ENCODE measurements at places on chromosomes 2 and 18.

GRCh38 chr2:109129921-109130722 lies 1.1 kb downstream of the SH3RF3 start:
- DNase-seq: no peak

DNA sequence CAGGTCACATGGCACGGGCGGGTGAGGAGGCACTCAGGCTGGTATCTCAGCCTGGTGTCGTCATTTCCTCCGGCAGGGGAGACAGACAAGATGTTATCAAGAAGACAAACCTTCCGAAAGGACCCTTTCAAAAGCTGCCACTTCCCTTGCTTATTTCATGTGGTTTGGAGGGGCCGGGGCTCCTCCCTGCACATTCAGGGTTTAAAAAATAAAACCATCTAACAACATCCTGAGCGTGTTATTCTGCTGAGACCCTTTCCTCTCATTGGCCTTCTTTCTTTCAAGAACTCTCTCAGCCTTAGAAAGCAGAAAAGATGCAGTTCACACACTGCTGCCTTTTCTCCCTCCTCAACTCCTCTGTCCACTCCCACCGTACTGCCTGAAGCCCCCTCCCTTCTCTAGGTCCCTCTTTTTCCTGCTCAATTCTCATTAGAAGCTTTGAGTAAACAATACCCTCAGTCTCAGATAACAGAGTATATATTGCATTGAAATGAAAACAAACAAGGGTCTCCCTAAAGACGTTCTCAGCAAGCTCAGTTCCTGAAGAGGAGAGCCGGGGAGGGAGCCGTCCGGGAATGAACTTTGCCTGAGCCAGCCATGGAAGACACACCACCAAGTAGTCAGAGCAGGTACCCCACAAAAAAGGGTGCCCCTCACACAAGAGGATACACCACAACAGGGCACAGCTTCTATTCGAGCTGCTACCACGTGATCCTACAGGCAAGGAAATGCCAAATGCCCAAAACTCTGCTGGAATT lies 9.7 kb downstream of the SMAD7 start:
- DNase-seq: no peak

- DNase-seq: no peak
Observed at GRCh38 chr2:40038646-40039045, 259.6 kb upstream of the THUMPD2 start.

GRCh38 chr2:230658577-230658876 lies 54.1 kb upstream of the CAB39 start:
- DNase-seq: no peak

DNA sequence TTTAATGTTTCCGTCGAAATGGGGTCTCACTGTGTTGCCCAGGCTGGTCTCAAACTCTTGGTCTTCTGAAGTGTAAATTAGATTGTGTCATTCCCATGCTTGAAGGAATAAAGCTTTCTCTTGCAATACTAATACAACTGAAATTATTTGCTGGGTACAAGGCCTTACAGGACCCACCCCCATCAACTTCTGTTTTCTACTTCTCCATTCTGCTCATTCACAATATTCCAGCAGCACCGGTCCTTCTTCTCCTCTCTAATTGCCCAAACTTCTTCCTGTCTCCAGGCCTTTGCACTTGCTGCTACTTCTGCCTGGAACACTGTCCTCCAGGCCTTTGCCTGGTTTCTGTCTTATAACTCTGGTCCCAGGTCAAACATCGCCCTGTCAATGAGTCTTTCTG lies 73.8 kb downstream of the APOB start:
- no peak for DNase-seq

- DNase-seq: no peak
Observed at GRCh38 chr2:7945026-7945425, 736.8 kb upstream of the ID2 start.

DNA sequence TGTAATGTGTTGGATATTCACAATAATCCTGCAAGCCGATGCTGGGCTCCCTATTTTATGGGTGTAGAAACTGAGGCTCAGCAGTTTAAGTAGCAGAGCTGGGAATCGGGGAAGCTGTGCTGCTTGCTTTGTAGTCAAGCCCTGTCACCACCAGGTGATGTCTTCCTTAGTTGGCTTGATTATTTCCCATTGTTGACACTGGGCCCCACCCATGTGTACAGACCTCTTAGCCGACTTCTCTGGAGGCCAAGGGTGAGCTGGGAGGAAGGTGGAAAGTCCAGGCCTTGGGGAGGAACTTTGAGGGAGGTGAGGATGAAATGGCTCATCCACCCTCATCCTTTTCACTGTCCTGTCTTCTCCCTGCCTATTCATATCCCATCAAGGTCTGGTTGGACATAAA lies 60.0 kb downstream of the CAPN13 start:
- DNase-seq: no peak

DNA sequence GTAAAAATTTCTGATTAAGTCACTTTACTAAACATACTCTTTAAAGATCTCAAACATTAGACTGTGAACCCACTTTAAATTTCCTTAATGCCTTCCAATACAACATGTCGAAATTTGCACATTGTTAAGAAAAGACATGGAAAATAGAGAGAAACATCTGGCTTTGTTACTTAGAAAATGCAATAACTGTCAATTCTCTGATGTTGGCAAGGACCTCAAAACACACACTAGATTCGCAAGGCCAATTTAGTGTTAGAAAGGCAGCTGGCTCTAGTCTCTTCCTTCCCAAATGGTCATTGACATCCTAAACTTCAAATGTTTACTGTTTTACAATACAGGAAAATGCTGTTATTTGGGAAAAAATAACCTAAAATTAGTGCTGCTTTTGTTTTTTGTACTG lies 110.6 kb downstream of the UPP2 start:
- no peak for DNase-seq

DNA sequence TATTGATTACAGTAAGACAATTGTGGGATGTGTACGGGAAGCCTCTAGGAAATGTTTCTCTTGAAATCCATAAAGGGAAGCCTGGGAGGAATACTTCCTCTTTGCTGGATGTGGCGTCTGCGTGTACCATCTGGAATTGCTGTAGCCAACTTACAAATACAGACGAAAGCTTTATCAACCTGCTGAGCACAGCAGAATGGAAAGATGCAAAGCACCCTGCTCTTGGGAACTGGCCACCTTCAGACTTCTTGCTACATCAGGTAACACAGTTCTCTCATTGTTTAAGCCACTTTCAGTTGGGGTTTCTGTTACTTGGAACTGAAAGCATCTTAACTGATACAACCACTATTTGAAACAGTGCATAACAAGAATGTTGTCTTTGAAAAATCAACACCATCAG lies 213.8 kb downstream of the HRH4 start:
- no peak for DNase-seq

GRCh38 chr18:21109936-21110712 lies 1.5 kb downstream of the ROCK1 start:
- DNase-seq: no peak

DNA sequence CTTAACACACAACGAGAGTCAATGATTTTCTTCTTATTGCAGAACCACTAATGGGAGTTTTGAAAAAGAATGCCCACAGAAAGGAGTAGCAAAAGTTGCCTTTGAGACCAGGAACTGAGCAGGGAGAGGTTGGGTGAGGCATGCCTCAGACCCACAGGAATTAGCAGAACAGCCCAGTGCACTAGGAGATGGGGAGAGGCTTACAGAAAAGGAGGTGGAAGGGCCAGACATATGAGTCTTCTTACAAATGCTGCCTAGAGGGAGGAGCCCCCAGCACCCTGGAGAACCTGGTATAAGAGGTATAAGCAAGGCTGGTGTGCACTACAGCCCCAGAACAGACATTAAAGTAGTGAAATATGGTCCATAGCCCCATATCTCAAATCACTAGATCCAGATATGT lies 162.0 kb downstream of the DTNA start:
- DNase-seq: no peak

GRCh38 chr2:104872866-104873688 lies 19.2 kb downstream of the POU3F3 start:
- no peak for DNase-seq

GRCh38 chr2:69786052-69786560 lies 43.4 kb upstream of the GMCL1 start:
- DNase-seq: no peak

GRCh38 chr18:79856119-79857007 lies 58.6 kb downstream of the KCNG2 start:
- no peak for DNase-seq

GRCh38 chr2:55153584-55154299 lies 78.4 kb downstream of the CLHC1 start:
- no peak for DNase-seq

DNA sequence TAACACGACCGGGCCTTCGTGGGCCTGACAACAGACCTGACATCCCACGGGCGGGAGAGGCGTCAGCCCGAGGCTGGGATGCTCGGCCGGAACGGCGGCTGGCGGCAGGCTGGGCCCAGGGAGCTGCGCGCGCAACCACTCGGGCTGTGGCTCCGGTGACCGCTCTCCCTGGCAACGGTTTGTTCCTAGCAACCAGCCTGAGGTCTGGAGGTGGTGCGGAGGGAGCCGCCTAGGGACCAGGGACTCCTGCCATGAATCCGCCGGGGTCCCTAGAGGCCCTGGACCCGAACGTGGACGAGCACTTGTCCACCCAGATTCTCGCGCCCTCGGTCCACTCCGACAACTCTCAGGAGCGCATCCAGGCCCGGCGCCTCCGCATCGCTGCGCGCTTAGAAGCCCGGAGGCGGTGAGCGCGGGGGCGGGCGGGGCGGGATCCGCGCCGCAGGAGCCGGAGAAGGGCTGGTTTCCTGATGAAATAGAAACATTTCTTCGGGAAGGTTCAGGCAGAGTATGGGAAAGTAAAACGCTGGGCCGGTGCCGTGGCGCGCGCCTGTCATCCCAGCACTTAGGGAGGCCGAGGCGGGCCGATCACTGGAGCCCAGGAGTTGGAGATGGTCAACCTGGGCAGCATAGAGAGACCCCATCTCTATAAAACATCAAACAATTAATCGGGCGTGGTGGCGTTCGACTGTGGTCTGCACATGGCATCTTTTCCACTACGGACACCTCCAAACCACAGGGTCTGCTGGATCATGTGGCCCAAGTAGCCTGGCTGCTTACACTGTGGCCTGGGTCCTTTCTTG lies at the start of gene DRC1:
TSS of gene DRC1 (plus strand) at position 182 of the 803 bp plus-strand sequence. CDS start at position 252, 70 bp downstream.
- DNase-seq: no peak

DNA sequence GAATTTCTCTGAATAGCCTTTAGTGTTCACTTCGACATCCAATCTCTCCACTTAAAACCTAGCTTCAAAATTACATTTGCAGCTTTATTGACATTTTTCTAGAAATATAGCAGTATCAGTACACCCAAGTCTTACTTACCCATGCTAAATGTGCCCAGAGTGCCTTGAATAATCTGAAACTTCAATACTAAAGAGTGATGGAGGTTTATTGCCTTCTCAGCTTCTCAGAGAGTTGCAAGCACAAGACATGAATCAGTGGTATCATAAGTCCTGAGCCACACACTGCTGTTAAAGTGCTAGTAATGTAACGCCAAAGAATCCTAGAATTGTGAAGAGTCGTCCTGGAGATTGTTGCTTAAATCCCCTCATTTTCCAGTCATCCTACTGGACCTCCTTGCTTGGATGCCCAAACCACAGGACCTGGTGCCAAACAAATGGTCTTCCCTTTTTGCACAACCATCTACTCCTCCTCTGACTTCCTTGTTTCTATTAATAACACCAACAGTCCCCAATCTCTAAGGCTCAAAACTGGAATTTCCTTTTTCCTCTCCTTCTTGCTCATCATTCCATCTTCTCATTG lies 83.2 kb upstream of the SPATS2L start:
- DNase-seq: no peak

- DNase-seq: no peak
Observed at GRCh38 chr2:227482638-227483340, 10.8 kb downstream of the AGFG1 start.

Data from stimulated activated CD4-positive, alpha-beta T cell treated with anti-CD3 and anti-CD28 coated beads, Interleukin-12 subunit alpha, Interleukin-12 subunit beta, amount 100 ng/mL, for 24 hours (primary cell).